KBM-7 (cell line): ENCODE measurements at places on chromosomes 4 and X.
A peak's percentile ranks its signal among the peaks of the same experiment; 100 is the strongest.

- DNase-seq, result no peak
These were observed 44.6 kb downstream of the PALLD start for GRCh38 chr4:168541266-168541953.

DNA sequence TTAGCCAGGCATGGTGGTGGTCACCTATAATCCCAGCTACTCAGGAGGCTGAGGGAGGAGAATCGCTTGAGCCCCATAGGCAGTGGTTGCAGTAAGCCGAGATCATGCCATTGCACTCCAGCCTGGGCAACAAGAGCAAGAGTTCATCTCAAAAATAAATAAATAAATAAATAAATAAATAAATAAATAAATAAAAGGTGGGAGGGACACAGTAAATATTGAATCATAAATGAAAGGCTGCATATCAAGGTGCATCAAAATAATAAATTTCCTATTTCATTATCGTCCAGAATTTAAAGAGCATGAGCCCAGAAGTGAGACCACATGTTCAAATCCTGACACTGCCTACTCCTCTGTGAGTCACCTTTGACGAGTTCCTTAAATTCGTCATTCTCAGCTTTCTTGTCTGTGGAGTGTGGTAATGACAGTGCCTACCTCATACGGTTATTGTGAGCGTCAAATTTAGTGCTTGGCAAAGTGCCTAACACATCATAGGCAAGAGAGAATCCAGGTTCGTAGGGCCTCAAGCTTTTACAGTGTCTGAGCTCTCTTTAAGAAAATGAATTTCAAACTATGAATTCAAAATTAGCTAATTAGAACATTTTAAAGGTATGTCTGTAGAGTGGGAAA lies 49.9 kb downstream of the IL15 start:
- no peak for DNase-seq

GRCh38 chrX:17409566-17410290 lies 34.7 kb downstream of the NHS start:
- DNase-seq, result no peak

- DNase-seq, result peak; percentile 69
These were observed 811 bp downstream of the ANKRD50 start for GRCh38 chr4:124711471-124712371.

DNA sequence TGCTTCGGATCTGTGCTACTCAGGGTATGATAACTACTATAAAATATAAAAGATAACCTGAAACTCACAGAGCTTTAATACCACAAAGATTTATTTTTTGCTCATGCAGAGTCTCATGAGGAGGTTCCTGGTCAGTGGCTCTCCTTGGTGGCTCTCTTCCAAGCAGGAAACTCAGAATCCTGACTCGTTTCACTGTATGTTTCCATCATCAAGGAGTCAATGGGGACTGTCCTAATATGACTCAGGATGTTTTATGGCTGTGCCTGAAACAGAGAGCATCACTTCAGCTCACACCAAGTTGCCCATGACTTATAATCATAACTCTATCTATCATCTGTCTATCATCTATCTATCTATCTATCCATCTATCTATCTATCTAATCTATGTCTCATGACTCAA lies 620.8 kb upstream of the NR3C2 start:
- no peak for DNase-seq

DNA sequence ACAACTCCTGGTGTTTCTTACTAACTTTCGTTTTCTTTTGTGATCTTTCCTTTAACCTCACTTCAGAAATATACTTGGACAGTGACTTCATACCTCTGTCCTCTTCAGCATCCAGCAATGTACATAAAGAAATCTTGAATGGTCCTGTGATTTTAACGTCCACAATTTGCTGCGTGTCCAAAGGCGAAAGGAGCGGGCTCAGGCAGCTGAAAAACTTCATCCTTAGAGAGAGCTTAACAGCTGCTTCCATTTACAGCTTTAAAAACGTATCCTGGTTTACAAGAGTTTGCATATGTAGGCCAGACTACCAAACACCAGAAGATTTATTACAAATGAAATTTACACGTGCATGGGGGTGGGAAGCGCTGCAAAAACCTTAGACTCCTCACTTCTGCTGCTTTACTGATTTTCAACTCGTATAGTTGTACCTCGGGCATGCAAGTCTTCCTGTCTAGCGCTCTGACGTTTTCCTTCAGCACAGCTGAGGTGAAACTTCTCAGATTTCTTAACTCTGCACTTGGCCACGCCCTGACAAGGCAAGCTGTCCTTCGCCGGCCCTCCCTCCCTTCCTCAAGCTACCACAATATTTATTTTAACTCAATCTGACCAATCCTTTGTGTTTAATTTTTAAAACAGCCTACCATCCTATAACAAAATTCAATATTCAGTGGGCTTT lies 406.4 kb downstream of the FAM47A start:
- DNase-seq, result peak; percentile 37

DNA sequence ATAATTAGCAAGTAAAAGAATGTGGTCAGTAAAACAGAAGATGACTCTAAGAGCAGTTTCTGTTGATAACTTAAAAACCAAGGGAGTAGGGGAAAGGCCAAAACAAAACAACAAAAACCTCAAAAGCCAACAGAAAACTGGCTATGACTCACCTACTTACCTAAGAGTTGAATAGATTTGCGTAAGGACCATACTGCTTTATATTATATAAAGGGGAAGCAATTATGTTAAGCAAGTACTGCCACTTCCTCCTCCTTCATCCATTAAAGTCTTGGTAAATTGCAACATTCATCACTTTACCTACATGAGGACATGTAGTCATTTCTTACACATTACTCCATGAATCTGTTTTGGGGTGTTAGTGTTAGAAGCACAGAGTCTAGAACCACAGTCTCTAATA lies 85.9 kb upstream of the FAM47A start:
- peak; percentile 11 for DNase-seq

- DNase-seq, result no peak
These were observed 120.6 kb downstream of the KDR start for GRCh38 chr4:55004831-55005230.

GRCh38 chrX:115642895-115643530 lies 82.0 kb downstream of the PLS3 start:
- DNase-seq, result peak; percentile 75

GRCh38 chr4:155795991-155796390 lies 37.2 kb downstream of the GUCY1B1 start:
- peak; percentile 51 for DNase-seq

DNA sequence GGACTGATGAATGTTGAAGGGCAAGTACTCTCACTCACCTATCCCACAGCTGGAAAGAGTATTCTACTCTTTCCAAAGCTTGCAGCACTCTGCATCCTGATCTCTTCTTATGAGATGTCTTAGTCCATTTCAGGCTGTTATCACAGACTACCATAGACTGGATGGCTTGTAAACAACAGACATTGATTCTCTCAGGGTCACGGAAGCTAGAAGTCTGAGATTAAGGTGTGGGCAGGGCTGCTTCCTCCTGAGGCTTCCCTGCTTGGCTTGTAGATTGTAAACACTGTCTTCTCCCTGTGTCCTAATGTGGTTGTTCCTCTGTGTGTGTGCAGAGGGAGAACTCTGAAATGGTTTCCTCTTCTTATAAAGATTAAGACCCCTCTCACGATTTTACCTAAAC lies 131.2 kb downstream of the MXRA5 start:
- no peak for DNase-seq

GRCh38 chrX:53711436-53711835 lies 24.9 kb upstream of the HUWE1 start:
- no peak for DNase-seq

- no peak for DNase-seq
These were observed 25.0 kb upstream of the HMGB3 start for GRCh38 chrX:150958177-150958576.

DNA sequence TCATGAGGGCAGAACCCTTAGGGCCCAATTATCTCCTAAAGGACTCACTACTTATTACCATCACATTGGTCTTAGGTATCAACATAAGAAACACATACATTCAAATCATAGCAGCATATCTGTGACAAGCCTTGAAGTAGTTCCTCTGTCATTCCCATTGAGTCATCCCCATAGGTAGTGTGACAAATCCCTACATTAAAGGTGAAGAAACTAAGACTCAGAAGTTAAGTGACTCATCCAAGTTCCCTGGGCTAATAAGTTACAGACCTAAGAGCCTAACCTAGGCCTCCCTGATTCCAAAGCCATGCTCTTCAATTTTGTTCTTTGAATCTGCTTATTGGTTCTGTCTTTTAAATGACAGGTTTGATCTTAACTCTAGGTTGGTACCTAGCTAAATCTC lies 58.2 kb downstream of the CD38 start:
- no peak for DNase-seq

- DNase-seq, result no peak
These were observed 964.4 kb downstream of the RPA4 start for GRCh38 chrX:97847885-97848679.

DNA sequence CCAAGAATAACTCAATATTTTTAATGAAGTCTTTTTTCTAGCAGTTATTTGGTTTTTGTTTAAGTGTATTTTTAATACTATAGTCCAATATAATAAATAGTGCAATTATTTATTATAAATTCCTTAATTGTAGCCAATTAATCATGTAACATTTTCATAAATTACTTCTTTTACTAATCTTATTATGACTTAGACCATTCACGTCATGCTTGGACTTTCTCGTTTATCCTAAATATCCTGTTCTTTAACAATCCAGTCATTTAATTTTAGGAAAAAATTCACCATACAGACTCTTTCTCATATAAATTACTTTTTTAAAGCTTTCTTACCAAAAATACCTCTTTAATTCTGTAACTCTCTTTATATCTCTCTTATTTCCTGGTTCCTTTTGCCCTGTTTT lies 350.1 kb downstream of the AR start:
- peak; percentile 23 for DNase-seq

DNA sequence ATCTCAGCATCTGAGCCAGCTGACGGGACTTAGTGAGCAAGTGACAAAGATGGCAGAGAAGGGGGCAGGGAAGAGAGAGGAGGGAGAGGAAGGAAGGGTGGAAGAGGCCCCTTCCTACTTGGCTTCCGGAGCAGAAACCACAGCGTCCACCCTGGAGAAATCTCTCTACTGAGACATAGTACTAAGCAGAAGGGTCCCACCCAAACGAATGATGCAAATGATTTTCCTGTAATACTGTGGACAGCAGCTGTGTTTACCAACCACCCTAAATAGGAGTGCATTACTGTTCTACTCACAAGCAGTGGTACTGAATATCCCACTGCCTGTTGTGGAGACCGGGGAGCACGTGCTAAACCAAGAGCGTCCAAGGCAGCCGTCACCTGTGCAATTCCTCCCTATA lies 29.4 kb downstream of the DTHD1 start:
- DNase-seq, result peak; percentile 93

DNA sequence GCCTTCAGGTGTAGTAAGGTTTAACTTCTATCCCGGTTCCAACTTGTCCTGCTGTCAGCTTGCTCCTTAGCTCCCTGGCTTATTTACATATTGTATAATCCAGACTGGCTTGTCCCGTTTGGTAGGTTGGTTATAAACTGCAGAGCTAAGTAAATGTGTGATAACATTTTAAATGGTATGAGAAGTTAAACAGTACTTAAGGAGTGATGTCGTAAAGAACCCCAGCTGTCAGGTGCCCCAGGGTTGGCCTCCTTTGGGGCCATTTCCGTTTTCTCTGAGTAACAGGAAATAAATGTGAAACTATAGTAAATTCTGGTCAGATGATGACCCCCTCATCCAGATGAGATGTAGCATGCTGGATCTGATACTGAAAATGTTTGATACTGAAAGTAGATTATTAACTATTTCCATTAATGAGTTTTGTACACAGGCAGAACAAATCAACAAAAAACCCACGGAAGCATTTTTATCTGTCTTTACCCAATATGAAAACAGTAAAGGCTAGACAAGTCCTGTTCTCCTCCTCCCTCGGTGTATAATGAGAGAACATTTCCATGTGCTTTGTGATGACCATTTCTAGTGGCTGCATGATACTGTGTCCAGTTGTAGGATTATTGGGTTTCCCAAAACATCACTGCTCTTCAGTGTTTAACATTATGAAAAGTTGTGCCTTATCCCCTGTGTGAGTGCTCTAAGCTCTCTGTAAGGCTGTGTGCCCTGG lies 22.4 kb downstream of the GAB1 start:
- peak; percentile 62 for DNase-seq

- DNase-seq, result no peak
These were observed 12.4 kb upstream of the RGS12 start for GRCh38 chr4:3280466-3280865.

- no peak for DNase-seq
These were observed 43.2 kb downstream of the PARM1 start for GRCh38 chr4:74975848-74976824.

GRCh38 chr4:47661741-47662140 lies 176.1 kb downstream of the CORIN start:
- no peak for DNase-seq

- no peak for DNase-seq
These were observed 271.1 kb upstream of the ZFP42 start for GRCh38 chr4:187724456-187724855.

- DNase-seq, result no peak
These were observed 18.6 kb upstream of the SUPT20HL1 start for GRCh38 chrX:24341795-24342194.

GRCh38 chrX:49291615-49292337 lies 11.7 kb upstream of the GAGE10 start:
- peak; percentile 75 for DNase-seq
